Activated CD8-positive, alpha-beta memory T cell treated with anti-CD3 and anti-CD28 coated beads for 4 hours (primary cell): ENCODE measurements at places on chromosomes 5 and 9.

DNA sequence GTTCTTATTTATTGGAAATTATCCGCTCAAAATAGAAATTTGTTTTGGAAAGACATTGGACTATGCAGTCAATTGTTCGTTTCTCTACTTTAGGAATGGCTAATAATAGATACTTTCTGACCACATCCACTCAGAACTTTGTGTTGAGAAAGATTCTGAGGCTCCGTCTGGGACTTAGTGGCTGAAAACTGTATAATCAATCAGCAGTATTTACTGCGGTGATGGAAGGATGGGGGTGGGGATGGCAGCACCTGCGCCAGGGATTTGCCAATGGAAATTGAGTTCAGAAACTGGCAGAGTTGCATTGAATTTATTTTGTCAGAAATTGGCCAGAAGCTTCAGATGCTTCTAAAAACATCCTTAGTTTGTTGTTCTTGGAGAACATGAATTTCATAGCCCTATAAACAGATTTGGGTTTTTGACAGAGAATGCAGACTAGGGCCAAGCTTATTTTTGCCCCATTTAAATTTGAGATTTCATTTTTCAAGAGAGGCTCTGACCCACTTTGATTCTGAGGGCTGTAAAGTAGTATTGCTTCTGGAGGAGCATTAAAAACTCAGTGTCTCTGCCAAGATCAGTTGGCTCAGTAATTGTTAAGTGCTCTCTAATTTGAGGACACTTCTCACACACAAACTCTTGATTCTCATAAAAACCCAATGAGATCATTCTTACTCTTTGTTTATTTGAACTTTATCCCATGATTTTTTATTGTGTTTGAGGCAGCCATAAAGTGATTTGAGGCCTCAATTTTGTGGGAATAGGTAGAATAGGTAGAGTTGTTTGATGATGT lies 215.1 kb downstream of the CD180 start:
- no peak for DNase-seq

- no peak for DNase-seq
These were observed 7.9 kb upstream of the INSL6 start for GRCh38 chr9:5193345-5193744.

- DNase-seq: no peak
These were observed 969 bp downstream of the CLK4 start for GRCh38 chr5:178625679-178626483.

DNA sequence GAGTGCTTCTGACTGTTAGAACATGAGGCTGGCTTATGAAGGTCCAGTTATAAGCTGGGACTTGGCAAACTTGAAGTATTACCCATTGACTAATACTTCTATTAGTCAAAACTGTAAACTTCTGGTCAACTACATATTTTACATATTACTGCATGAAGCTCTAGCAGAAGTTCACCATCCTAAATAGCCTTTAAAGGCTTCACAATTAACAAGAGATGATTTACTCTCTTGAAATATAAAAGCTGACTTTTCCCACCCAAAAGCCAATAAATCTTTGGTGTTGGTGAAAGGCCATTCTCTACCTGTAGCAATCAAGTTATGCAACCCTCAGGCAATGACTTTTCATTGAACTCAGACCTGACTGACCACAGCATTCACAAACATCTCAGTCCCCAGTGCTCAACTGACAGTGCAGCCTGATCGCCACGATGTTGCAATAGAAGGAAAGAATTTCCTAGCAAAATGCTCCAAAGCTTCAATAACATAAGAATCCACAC lies 345.6 kb downstream of the EBF1 start:
- DNase-seq: no peak

GRCh38 chr5:9058161-9058560 lies 487.7 kb downstream of the SEMA5A start:
- DNase-seq: no peak

GRCh38 chr9:118578467-118578866 lies 790.8 kb downstream of the BRINP1 start:
- no peak for DNase-seq
